ENCODE measurements at places on chromosomes 6 and 20.
A peak's percentile ranks its signal among the peaks of the same experiment; 100 is the strongest.

GRCh38 chr6:138897031-138897430 is 91.0 kb downstream of the REPS1 start:
- H3K27me3 ChIP-seq, result no peaks in the 10 kb centered on the region
- H3K27ac ChIP-seq, result no peak overlapping the region
- H3K4me3 ChIP-seq, result no peak overlapping the region
- H3K4me1 ChIP-seq, result no peaks in the 10 kb centered on the region

DNA sequence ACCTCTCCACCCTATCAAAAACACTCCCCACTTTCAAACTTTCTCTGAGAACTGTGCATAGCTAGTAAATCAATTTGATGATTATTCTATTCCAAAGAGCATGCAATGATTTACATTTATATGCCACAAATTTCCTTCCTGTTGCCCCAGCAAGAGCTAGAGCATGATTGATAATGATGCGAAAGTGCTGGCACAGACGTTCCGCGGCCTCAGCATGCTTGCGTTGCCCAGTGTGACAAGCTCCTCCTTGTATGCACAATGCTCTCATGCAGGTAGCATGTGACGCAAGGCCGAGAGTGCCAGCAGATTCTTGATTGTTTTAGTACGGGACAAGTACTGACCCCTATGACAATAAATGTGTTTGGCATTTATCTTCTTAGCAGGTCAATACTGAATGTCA is 696.3 kb upstream of the SLC35B3 start:
- no peaks in the 10 kb centered on the region for H3K27me3 ChIP-seq
- no peaks in the 10 kb centered on the region for H3K36me3 ChIP-seq
- H3K4me3 ChIP-seq, result no peak overlapping the region
- H3K4me1 ChIP-seq, result no peaks in the 10 kb centered on the region

DNA sequence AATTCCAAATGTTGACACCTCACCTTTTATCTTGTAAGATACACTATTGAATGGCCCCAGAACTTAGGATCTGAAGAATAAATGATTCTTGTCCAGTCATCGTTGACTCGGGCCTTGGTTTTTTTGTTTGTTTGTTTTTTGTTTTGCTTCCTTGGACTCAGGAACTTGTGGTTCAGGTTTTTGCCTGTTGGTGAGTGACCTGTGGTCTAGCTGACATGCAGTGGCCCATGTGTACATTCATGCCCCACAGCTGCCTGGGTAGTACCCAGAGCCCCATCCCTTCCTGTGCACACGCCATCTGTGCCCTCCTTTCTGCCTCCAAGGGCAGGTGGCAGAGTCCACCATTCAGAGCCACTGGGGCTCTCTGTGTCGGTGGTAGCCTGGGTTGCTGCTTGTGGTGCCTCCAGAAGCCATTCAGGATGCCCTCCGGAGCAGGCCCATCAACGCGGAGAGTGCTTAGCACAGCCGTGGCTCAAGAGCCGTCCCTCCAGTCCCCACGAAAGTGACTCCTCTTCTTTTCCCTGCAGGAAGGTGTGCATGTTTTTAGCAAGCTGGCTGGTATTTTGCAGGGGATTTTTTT is 85.9 kb downstream of the SYNJ2 start:
- H3K27ac ChIP-seq, result no peak overlapping the region
- H3K4me3 ChIP-seq, result no peak overlapping the region
- H3K4me1 ChIP-seq, result no peaks in the 10 kb centered on the region

GRCh38 chr6:159642481-159642880 is 50.6 kb downstream of the SOD2 start:
- no peak overlapping the region for H3K4me3 ChIP-seq
- no peaks in the 10 kb centered on the region for H3K27me3 ChIP-seq
- DNase-seq, result no peak
- no peak overlapping the region for H3K27ac ChIP-seq
- no peaks in the 10 kb centered on the region for H3K4me1 ChIP-seq

DNA sequence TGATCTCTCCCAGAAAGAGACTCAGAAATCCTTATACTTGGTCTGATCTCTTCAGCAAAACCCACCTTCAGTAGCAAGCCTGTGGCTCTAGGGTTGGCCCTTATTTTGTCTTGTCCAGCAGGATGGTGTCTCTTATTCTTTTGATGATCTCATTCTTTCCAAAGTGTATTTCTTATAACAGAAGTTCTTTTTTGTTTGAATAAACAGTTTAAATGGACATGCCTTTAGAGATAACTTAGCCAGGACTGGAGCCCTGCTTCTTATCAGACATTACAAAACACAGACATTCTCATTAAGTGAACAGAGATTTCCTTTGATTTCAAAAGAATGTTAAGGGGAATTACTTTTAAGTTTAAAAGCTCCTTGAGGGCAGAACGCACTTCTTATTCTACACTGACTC is 31.7 kb downstream of the KCNS1 start:
- H3K27ac ChIP-seq, result no peak overlapping the region
- H3K27me3 ChIP-seq, result no peaks in the 10 kb centered on the region
- no peak for DNase-seq
- H3K36me3 ChIP-seq, result no peaks in the 10 kb centered on the region

GRCh38 chr6:53496797-53497375 is 48.0 kb downstream of the GCLC start:
- peaks cover 18% of the 10 kb centered on the region for H3K36me3 ChIP-seq
- no peak overlapping the region for H3K27ac ChIP-seq
- H3K4me3 ChIP-seq, result no peak overlapping the region
- H3K4me1 ChIP-seq, result no peaks in the 10 kb centered on the region

DNA sequence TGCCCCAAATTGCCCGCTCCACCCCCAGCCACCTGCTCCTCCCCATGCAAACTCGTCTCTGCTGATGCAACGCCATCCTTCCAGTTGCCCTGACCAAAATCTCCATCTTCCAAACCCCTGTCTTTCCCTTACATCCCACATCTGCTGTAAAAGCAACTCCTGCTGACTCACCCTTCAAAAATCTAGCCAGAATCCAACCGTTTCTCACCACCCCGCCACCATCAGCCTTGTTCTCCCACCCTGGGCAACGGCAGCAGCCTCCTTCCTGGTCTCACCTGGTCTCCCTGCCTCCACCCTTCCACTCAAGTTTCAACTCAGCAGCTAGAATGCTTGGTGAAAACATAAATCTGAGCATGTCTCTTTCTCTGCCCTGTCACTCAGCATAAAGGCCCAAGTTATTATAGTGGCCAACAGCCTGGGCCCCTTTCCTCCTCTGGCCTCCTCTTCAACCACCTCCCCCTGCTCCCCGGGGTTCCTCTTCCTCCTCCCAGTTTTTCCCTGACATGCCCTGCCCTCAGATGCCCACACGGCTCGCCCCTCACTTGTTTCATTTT is 7.2 kb upstream of the SYNJ2 start:
- no peak overlapping the region for H3K27ac ChIP-seq
- no peaks in the 10 kb centered on the region for H3K36me3 ChIP-seq
- peak; percentile 34 for DNase-seq
- no peaks in the 10 kb centered on the region for H3K27me3 ChIP-seq

Measured in right atrium auricular region (tissue), 2 donors.